ENCODE measurements at places on chromosomes 5 and 9.

- DNase-seq = no peak
These were observed 8.0 kb downstream of the UCK1 start for GRCh38 chr9:131523086-131523388.

GRCh38 chr5:21071421-21071820 lies 1083.4 kb upstream of the CDH18 start:
- no peak for DNase-seq

DNA sequence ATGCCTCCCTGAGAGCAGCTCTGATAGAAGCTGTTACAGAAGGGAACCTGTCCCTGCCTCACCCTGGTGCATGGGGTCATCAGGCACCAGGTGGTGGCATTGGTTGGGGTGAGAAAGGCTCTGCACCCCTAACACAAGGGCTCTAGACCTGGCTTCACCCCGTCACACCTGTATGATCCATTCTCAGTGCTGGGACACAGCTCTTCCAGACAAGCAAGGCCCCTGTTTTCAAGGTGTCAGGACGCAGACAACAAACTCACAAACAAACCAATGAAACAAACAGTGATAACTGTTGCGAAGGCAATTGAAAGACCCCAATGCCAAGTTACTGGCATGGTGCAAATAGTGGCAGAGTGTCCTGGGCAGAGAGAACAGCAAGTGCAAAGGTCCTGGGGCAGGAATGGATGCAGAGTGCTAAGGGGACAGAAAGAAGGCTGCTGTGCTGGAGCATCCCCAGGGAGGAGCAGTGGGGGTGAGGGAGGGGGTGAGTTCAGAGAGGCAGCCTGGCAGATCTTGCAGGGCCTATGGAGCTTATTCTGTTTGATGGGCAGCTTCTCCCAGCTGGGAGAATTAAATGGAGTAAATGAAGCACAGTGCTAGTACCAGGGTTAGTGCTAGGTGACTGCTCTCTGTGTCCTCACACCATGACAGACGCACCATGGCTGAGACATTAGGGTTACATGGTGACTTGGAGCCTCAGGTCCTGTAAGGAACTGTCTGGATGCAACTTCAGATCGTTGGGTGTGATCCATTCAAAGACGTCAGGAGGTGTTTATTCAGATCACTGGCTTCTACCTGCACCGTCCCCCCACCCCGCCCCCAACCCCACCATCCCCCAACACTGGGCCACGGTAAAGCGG lies 67.9 kb upstream of the UNC5A start:
- no peak for DNase-seq

DNA sequence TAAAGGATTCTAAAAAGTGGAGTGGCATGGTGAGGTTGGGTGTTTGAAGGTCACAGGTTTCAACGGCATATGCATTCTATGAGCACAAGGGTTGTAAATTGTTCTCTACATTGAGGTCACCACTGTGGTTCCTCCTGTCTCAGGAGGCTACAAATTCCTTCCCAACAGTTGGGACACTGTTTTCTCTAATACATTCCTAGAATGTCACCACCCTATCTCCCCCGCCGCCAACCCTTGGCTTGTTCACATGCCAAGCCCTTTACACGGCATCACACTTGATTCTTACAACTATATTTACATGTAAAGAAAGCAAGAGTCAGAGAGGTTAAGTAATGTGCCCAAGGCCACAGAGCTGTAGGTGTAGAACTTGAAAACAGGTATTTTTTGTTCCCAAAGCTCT lies 315.1 kb downstream of the RAB3C start:
- no peak for DNase-seq

- no peak for DNase-seq
These were observed 186.5 kb downstream of the MAN2A1 start for GRCh38 chr5:109876030-109876725.

GRCh38 chr5:177087398-177088005 lies 787 bp downstream of the FGFR4 start:
- DNase-seq = no peak

DNA sequence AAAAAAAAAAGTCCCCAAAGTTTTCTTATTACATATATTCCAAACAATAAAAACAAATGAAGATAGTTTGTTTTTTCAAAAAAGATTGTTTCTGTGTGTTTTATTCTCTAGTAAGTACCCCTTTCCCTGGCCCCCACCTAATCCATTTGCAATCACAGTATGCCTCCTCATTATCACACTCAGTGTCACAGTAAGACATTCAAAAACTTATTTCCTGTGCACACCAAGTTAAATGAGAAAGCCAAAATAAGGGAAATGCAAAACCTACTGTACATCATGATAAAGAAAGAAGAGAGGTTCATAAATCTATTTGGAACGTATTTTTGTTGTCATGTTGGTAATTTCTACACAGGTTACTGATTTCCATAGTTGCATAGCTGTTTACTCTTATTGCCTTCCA lies 62.3 kb downstream of the ST8SIA4 start:
- DNase-seq = no peak

GRCh38 chr9:129338724-129339430 lies 160.8 kb upstream of the IER5L start:
- no peak for DNase-seq

DNA sequence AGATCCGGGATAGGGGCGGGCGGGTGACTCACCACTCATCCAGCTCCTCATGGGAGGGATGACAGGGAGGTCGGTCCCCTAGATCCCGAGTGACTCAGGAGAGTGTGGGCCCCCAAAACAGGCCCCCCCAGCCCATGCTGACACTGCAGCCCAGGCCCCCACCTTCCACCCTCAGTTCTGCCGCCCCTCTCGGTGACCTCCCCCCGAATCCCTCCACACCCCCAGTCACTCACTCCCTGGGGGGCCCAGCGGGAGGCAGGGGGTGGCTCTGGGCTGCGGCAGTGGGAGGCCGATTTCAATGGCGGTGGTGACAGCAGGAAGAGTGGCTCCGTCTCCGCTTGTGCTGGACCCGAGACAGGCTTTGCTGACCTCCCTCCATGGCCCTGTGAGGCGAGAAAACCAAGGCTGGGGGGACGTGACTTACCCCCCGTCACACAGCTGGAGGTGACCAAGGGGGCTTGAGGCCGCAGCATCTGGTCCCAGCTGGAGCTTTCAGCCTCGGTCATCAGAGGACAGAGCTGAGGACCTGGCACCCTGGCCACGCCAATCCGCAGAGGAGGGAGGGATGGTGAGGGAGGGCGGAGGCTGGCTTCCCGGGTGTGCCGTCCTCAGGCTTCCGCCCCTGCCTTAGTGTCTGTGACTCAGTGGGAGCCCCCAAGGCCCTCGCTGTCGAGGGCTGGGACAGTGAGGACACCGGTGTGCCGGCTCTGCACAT lies 9.0 kb downstream of the GPSM1 start:
- DNase-seq = no peak

- no peak for DNase-seq
These were observed 57.9 kb downstream of the TGFBR1 start for GRCh38 chr9:99162759-99163364.

DNA sequence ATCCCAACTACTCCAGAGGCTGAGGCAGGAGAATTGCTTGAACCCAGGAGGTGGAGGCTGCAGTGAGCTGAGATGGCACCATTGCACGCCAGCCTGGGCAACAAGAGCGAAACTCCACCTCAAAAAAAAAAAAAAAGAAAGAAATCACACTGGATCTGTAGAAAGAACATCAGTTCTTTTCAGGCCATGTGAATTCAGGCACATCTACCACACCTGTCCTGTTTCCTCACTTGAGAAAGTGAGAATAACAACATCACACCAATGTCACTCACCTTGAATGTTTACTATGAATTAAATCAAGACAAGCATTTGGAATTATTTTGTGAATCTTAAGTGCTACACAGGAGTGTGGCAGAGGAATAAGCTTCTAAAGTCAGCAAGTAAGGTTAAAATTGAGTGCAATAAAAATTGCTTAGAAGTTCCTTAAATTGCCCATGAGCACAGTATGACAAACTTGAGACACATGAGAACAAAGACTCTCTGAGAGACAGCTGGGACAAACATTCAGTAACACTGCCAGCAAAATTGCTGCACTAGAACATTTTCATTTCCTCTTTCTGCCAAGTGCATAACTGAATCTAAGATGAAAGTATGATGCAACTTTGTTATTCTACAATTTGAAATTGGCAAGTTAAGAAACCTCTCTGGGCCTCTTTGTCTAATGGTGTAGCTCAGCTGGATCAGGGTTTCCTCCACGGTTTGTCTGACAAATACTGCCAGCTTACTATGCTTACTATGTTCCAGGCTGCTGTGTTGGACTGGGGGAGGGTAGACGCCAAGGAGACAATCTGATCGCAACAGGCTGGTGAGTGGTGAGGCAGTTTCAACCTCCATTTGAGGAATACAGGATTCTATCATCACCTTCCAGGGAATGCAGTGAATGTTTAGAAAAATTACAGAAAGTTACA lies 1.9 kb upstream of the RIC1 start:
- DNase-seq = no peak

DNA sequence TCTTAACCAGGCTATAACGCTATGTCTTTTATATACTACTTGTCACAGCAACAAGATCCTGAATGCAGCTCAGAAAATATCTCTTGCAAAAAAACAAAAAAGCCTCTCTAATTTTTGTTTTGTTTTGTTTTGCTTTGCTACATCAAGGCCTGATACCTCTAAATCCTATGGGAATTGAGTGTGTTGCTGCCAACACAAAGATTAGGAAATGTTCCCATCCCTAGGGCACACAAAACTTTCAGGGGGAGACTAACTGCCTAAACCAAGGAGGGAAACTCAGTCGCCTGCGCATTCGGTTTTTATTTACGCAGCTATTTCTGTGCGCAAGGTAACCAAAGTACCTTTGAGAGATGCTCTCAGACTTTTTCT lies 1.7 kb downstream of the SSBP2 start:
- no peak for DNase-seq

Data from activated CD8-positive, alpha-beta memory T cell treated with anti-CD3 and anti-CD28 coated beads for 1 hour (primary cell).